ENCODE measurements at places on chromosomes 6 and 20. TPM values are rescaled to one million over a fixed set of nuclear protein-coding genes. Genes with fewer than 3 reads are reported as not detected.

DNA sequence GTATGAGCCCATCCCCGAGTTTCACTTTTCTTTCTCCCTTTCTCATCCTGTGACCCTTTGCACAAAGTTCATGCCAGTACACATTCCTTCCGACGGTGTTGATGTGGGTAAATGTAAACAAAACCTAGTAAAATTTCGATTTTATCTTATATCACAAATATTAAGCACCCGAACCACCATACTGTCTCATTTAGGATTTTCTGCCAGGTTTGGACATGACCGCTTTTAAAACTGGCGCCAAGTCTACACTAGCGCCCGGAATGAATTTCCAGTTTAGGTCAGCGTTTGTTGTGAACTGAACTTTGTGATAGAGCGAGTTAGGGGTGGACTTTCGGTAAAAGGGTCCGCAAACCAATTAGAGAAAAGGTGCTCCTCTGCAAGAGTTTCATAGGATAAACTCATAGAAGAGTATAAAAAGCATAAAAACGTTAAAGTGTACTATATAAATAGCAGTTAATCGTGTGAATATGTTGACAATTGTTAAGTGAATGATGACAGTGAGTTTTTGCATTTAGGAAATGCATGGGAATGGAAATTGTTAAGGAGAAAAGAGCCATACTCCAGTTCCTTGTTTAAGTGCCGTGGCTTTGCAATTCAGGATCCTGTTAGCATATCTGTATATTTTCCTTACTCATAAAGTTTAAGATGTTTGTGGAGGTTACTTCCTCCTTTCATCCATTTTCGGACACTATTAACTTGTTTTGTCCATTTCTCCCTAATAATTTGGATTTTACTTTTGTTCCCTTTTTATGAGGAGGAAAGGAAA, 937 bp downstream of the AKAP7 start:
- H3K4me3 ChIP-seq: peak overlapping the region; percentile 79
- no peaks in the 10 kb centered on the region for H3K27me3 ChIP-seq
- no peaks in the 10 kb centered on the region for H3K36me3 ChIP-seq
- H3K4me1 ChIP-seq: peaks cover 22% of the 10 kb centered on the region

GRCh38 chr6:100084316-100084990, 90.4 kb upstream of the MCHR2 start:
- no peak overlapping the region for H3K4me3 ChIP-seq
- no peak overlapping the region for H3K27ac ChIP-seq
- H3K36me3 ChIP-seq: no peaks in the 10 kb centered on the region
- H3K4me1 ChIP-seq: no peaks in the 10 kb centered on the region
- H3K27me3 ChIP-seq: no peaks in the 10 kb centered on the region

The RBPJL gene
- not detected for polyA plus RNA-seq

The NUP43 gene
- 10.5 TPM for polyA plus RNA-seq

DNA sequence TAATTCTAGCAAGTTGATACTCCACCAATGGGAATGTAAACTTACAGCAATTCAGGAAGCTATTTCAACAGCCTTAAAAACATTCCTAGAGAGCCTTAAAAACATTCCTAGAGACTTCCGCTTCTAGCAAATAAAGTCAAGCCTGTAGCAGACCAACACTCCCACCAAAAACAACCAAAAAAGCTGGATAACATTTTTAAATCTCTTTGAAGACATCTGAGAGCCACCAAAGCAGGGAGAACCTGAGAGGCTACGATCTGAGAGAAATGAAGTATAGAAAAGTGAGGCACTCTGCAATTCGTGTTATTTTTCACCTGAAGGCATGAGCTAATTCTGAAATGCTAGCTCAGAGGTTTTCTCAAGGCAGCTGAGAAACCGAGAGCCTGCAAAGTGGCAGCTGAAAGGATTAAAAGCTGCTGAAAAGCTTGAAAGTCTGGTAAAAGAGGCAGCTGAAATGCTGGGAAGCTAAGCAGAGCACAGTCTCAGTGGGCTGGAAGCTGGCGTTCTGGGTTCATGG, 20.9 kb downstream of the GPR63 start:
- no peak for DNase-seq
- H3K27me3 ChIP-seq: no peaks in the 10 kb centered on the region
- no peak overlapping the region for H3K27ac ChIP-seq
- no peaks in the 10 kb centered on the region for H3K4me1 ChIP-seq
- H3K4me3 ChIP-seq: no peak overlapping the region

GRCh38 chr6:63444768-63445167, 125.0 kb upstream of the LGSN start:
- H3K36me3 ChIP-seq: no peaks in the 10 kb centered on the region
- H3K27ac ChIP-seq: no peak overlapping the region
- no peak for DNase-seq
- H3K27me3 ChIP-seq: no peaks in the 10 kb centered on the region

The CASP8AP2 gene
- 6.1 TPM for polyA plus RNA-seq

The NNAT gene
- 0.29 TPM for polyA plus RNA-seq

The KCNQ5 gene
- polyA plus RNA-seq: 1.3 TPM

The GPSM3 gene
- polyA plus RNA-seq: 263 TPM

The FLRT3 gene
- polyA plus RNA-seq: 0.08 TPM

GRCh38 chr6:130849594-130849993, 22.4 kb downstream of the SMLR1 start:
- peaks cover 27% of the 10 kb centered on the region for H3K4me1 ChIP-seq
- H3K36me3 ChIP-seq: no peaks in the 10 kb centered on the region
- H3K4me3 ChIP-seq: no peak overlapping the region
- H3K27ac ChIP-seq: no peak overlapping the region
- no peaks in the 10 kb centered on the region for H3K27me3 ChIP-seq

The PLAGL1 gene
- polyA plus RNA-seq: 9.7 TPM

The HLA-DRB5 gene
- 3.5 TPM for polyA plus RNA-seq

DNA sequence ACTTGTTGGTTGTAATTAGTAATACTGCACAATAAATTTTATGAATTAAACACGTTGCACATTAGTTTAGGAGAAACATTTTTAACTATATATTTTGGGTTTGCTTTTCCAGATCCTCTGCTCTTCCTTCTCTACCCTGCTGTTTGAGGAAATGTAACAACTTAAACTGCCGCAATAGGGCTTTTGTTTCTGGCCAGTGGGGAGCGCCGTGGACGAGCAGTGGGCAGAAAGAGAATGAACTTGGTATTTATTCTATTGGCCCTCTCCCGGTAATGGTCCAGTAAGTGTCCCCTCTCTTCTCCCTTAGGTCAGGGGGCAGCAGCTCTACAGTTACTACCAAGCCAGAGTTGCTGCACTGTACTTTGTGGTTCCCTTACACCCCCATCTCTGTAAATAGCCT, 35.2 kb upstream of the EPHA7 start:
- no peak overlapping the region for H3K27ac ChIP-seq
- no peak overlapping the region for H3K4me3 ChIP-seq
- DNase-seq: no peak

The KCNK5 gene
- 0.96 TPM for polyA plus RNA-seq

DNA sequence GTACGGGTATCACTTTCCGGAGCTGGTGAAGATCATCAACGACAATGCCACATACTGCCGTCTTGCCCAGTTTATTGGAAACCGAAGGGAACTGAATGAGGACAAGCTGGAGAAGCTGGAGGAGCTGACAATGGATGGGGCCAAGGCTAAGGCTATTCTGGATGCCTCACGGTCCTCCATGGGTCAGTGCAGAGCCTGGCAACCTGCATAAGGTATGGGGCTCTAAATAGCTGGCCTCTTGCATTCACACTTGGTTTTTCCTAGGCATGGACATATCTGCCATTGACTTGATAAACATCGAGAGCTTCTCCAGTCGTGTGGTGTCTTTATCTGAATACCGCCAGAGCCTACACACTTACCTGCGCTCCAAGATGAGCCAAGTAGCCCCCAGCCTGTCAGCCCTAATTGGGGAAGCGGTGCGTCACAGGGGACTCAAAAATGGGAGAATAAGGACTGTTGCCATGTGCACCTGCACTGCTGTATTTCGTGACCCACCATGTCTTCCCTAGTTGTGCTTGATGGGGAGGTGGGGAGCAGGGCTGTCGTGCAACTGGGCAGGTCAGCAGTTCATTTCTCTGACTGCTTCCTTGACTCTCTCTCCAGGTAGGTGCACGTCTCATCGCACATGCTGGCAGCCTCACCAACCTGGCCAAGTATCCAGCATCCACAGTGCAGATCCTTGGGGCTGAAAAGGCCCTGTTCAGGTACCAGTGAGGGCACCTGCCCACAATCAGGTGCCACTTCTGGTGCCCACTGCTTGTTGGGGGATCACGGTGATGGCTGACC, 3.1 kb downstream of the NOP56 start:
- peaks cover 41% of the 10 kb centered on the region for H3K4me1 ChIP-seq
- H3K27me3 ChIP-seq: no peaks in the 10 kb centered on the region
- no peak overlapping the region for H3K27ac ChIP-seq

The LRRN4 gene
- not detected for polyA plus RNA-seq

GRCh38 chr20:53592992-53593465, 610 bp downstream of the ZNF217 start:
- peaks cover 35% of the 10 kb centered on the region for H3K4me1 ChIP-seq
- peak overlapping the region; percentile 100 for H3K27ac ChIP-seq
- no peaks in the 10 kb centered on the region for H3K27me3 ChIP-seq
- no peaks in the 10 kb centered on the region for H3K36me3 ChIP-seq
- peak; percentile 90 for DNase-seq

DNA sequence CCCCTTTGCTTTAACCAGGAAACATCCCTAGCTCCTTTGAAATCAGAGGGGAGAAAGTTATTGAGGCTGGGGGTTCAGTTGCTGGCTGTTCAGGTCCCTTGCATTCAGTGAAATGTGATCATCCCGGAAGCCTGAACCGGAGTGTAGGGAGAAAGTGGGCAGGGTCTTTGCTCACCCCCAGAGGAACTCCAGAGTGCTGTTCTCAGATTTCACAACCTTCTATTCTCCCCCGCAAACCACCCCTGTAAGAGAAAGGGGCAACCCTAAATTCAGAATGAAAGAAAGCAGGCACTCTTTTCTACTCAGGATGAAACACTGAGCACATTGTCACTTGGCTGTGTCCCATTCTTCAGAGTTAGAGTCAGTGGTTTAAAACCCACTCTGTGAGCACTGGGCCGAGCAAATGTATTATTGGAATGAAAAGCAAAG, 139.8 kb downstream of the KHDC1L start:
- H3K27ac ChIP-seq: no peak overlapping the region
- no peak overlapping the region for H3K4me3 ChIP-seq
- no peaks in the 10 kb centered on the region for H3K36me3 ChIP-seq
- H3K27me3 ChIP-seq: no peaks in the 10 kb centered on the region

DNA sequence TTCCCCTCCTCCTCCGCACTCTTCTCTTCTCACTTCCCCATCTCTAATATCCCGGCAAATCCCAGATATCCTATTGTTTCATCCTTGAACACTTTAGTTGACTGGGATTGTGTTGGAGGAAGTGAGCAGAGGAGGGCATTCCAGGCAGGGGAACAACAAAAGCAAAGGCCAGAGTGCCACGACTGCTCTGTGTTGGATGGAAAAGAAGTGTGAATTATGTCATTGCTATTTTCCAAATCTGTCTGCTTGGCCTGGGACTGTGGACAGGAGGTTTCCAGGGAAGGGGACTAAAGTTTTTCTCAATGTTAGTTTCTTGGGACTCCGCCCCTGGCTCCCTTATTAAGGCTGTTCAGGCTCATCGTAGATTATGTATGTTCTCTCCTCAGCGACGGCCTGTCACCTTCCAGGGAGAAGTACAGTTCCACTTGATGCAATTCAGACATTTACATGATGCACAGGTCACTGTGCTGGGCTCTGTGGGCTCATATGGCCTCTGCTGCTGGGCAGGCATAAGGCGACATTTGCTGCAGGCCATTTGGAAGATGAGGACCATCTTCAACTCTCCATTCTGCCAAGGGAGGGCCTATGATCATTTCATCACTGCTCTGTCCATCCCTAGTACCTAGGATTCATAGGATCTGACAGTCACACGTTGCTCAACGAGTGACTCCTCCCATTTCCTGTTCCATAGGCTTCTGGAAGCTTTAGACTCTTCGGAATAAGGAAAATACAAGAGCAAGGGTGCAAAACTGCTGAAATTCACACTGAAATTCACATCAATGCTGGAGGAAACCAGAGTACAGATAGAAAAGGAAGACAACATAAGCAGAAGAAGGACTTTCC, 99.1 kb upstream of the KCNK16 start:
- no peaks in the 10 kb centered on the region for H3K27me3 ChIP-seq
- H3K4me1 ChIP-seq: no peaks in the 10 kb centered on the region

- no peak overlapping the region for H3K4me3 ChIP-seq
- no peak for DNase-seq
- no peaks in the 10 kb centered on the region for H3K36me3 ChIP-seq
- no peak overlapping the region for H3K27ac ChIP-seq
- H3K4me1 ChIP-seq: no peaks in the 10 kb centered on the region
Measured at GRCh38 chr6:150194195-150194594, 51.4 kb downstream of the PPP1R14C start.

GRCh38 chr6:10621213-10621612, 73.2 kb downstream of the C6orf52 start:
- no peaks in the 10 kb centered on the region for H3K4me1 ChIP-seq
- no peak overlapping the region for H3K27ac ChIP-seq
- H3K4me3 ChIP-seq: no peak overlapping the region
- DNase-seq: no peak

GRCh38 chr20:16488086-16488485, 85.2 kb downstream of the KIF16B start:
- H3K4me3 ChIP-seq: no peak overlapping the region
- peaks cover 57% of the 10 kb centered on the region for H3K36me3 ChIP-seq
- no peak for DNase-seq
- no peak overlapping the region for H3K27ac ChIP-seq

The ZNF341 gene
- 5.9 TPM for polyA plus RNA-seq

The PROKR2 gene
- polyA plus RNA-seq: not detected

DNA sequence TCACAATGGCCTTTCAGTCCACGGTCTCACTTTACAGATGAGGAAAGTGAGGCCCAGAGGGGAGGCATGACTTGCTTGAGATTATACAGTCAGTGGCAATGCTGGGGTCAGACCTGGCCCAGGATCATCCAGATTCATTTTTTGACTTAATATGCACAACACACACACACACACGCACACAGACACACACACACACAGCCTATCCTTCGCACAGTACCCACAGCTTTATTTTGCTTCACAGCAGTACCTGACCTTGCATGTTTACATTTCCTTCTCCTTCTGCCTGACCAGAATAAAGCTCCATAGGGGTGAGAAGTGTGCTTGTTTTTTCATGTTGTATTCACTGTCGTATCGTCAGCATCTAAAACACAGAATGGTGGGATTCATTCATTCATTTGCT, 79.8 kb downstream of the VEGFA start:
- no peaks in the 10 kb centered on the region for H3K4me1 ChIP-seq
- no peaks in the 10 kb centered on the region for H3K27me3 ChIP-seq
- no peak overlapping the region for H3K27ac ChIP-seq
- no peak for DNase-seq
- no peaks in the 10 kb centered on the region for H3K36me3 ChIP-seq

GRCh38 chr6:168192195-168192900, 113.3 kb upstream of the FRMD1 start:
- no peak overlapping the region for H3K27ac ChIP-seq
- no peak overlapping the region for H3K4me3 ChIP-seq
- H3K36me3 ChIP-seq: no peaks in the 10 kb centered on the region
